GM12891 (cell line): ENCODE measurements at places on chromosomes 6 and 20.

- DNase-seq, result no peak
Measured at GRCh38 chr6:25534942-25535631, 116.9 kb upstream of the SCGN start.

DNA sequence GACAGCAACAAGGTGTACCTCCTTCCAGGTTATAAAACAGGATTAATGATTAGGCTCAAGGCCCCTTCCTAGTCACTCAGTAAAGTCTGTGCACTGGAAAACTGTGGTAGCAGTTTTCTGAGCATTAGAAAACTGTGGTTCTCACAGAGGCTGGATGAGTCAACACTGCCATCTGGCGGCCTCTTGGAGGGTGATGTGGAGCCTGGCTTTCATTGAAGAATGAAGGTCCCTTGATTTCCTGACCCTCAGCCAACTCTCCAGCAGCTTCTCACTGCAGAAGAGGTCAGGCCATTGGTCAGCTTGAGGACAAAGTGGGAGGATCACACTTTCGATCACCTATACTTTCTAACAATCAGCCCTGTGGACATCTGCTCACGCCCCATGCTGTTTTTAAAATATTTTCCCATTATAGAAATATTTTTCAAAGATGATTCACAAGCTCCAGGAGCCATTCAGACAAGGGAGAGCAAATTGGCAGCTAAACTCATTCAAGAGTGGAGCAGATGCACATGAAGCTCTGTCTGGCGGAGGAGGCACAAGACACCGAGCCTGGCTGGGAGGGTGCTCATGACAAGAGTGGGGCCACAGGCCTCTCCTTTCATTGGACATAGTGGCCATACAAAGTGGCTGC, 23.2 kb downstream of the PSMB1 start:
- no peak for DNase-seq

DNA sequence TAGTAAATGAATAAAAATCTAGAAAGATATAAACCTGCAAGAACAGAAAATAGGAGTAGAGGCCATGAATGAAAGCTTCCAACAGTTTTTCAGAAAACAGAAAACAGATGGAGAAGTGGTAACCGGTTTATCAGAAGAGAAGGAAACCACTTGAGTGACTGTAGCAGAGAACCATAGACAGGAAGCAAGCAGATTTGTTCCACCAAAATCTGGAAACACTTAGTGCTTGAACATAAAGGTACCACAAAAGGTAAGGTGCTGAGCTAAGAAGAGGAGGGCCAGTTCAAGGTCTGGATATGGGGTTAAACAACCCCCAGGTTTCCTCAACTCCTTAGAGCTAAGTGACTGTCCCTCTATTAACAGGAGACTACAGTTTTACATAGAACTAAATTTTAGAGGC, 9.2 kb upstream of the KIAA0319 start:
- DNase-seq, result no peak

GRCh38 chr6:107713563-107713962, 110.5 kb downstream of the SCML4 start:
- no peak for DNase-seq

- no peak for DNase-seq
Measured at GRCh38 chr6:166763606-166764472, 136.8 kb upstream of the RPS6KA2 start.

DNA sequence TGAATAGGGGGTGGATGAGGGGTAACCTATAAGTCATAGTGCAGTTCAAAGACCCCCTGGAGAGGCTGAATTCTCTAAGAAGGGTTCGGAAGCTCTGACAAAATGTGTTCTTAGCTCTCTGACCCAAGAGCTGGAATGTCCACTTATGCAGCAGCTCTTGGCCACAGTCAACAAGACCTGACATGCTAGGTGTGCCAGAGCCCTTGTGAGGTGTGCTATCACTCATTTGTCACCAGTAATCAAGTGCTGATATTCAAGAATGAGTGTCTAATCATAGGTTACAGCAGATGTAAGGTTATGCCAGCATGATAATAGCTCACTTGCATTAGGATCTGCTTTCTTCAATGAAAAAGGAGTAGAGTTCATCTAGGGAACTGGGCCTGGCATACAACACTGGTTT, 28.1 kb downstream of the TOMM6 start:
- no peak for DNase-seq

GRCh38 chr6:31715022-31715958, at the start of gene LY6G6D:
TSS of gene LY6G6D (plus strand) at chr6:31715348. CDS start at chr6:31715356, 8 bp downstream.
- DNase-seq, result no peak

- no peak for DNase-seq
Measured at GRCh38 chr6:2126351-2126750, 119.1 kb downstream of the GMDS start.
